Muscle of back (tissue), 13 donors: ENCODE measurements at places on chromosomes 3 and 15. TPM values are rescaled to one million over a fixed set of nuclear protein-coding genes. Genes with fewer than 3 reads are reported as not detected.

The NOX5 gene
- 0.40 TPM for polyA plus RNA-seq

GRCh38 chr3:15456321-15456720 lies 28.9 kb downstream of the EAF1 start:
- no peak for DNase-seq

GRCh38 chr3:15757824-15758223 lies 40.0 kb downstream of the ANKRD28 start:
- no peak for DNase-seq

DNA sequence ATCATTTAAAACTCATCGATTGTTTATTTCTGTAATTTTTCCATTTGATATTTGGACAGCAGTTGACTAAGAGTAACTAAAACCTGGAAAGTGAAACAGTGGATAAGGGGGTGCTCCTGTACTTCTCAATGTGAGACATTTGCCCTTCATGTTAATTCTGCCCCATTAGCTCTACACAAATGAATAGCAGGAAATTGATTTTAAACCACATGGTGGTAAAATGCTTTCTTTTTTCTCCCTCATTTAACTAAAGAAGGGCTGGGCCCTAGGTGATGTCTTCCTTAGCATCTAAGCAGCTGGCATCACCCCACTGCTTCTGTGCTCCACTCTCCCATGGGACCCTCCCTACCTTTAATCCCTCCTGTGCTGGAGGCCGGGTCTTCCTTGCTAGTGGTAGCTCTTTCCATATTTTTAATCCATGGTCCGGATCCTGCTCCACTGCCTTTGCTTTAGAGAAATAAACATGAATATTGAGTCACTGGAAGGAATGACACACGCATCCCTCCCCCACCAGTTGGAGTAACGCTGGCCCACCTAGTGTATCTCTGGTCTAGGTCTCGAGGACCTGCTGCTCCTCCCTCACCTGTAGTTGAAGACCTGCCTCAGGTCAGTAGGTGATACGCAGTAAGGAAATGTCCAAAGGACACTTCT lies 30.2 kb upstream of the LAMP3 start:
- no peak for DNase-seq

The GOLGA6L4 gene
- 3.3 TPM for polyA plus RNA-seq

GRCh38 chr15:73767806-73768501 lies 14.8 kb upstream of the INSYN1 start:
- no peak for DNase-seq

DNA sequence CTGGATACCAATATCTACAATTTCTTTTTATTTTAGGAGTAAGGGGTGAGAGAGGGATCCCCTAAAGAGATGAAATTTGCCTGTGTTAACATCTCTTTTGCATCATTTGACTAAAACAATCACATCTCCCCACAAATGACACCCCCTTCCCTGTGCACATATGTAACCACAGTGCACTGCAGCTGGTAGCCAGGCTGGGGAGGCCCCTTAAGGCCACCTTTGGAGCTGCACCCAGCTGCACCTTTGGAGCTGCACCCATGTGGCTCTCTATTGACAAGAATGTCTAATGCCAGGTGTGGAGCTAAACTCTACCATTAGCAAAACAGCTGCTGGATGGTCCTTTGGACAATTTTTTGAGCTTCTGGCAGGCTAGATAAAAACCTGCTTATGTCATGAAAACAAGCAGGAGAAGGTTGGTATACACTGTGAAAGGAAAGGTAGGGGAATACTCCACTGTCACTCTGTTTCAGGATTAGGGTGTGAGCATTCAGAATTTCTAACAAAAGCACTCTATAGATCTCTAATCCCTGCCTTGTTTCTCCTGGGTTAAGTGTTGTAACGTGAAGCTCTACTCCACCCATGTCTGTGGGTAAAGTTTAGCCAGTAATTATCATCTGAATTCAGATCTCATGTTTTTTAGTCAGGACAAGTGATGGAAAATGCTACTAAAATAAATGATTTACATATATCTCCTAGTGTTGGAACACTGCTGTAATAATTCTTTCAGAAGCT lies 52.1 kb downstream of the TFG start:
- DNase-seq, result no peak

The LEKR1 gene
- 0.36 TPM for polyA plus RNA-seq

The CP gene
- 2.0 TPM for polyA plus RNA-seq

The CFAP161 gene
- polyA plus RNA-seq, result 0.55 TPM

- DNase-seq, result peak; percentile 57
These were observed 34.8 kb downstream of the SRGAP3 start for GRCh38 chr3:9214599-9214998.

- DNase-seq, result no peak
These were observed 20.5 kb downstream of the FGD5 start for GRCh38 chr3:14839236-14839635.

The TFG gene
- polyA plus RNA-seq, result 93.7 TPM

- DNase-seq, result no peak
These were observed 20.7 kb downstream of the TATDN2 start for GRCh38 chr3:10268930-10269329.

DNA sequence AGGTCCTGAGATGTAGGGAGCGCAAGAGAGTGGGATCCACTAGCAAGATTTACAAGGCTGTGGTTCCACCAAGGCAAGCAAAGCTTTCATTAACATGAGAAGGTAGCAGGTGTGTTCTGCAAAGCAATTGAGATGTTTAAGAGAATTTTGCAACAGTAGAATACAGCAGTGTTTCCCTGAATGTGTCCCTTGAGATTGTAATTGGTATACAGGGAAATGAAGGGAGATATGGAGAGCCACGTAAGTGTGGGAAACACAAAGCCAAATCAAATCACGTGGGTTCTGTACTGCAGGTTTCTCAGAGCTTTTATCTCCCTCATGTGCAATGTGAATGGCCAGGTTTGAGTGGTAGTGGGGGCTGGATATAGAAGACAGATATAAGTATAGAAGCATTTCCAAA lies 67.3 kb downstream of the ATG7 start:
- DNase-seq, result no peak
